H1 (cell line): ENCODE measurements at places on chromosomes 2 and 18. TPM values are rescaled to one million over a fixed set of nuclear protein-coding genes. Genes with fewer than 3 reads are reported as not detected.

Gene VAMP8
- total RNA-seq = 34.4 and 38.1 TPM in 2 replicates

Gene SCYGR4
- not detected in 2 replicates for total RNA-seq

Gene LHCGR
- total RNA-seq = 0.31 and 0.73 TPM in 2 replicates

Gene DHRS9
- not detected in 2 replicates for total RNA-seq

Gene CARF
- 1.9 and 2.6 TPM in 2 replicates for total RNA-seq

Gene PTGR3
- total RNA-seq = 3.6 and 3.9 TPM in 2 replicates

Gene NCKAP5
- total RNA-seq = 0.46 and 0.86 TPM in 2 replicates

Gene PCARE
- total RNA-seq = not detected in 2 replicates

Gene LRRC30
- not detected in 2 replicates for total RNA-seq

Gene EMX1
- 4.8 and 4.9 TPM in 2 replicates for total RNA-seq

Gene KLHL14
- 1.2 and 1.3 TPM in 2 replicates for total RNA-seq

Gene HNRNPA3
- total RNA-seq = 390 and 408 TPM in 2 replicates

Gene ING5
- total RNA-seq = 47.4 and 49.7 TPM in 2 replicates

Gene CREG2
- total RNA-seq = 2.0 and 2.2 TPM in 2 replicates
